ENCODE measurements at places on chromosomes 16 and 17.

DNA sequence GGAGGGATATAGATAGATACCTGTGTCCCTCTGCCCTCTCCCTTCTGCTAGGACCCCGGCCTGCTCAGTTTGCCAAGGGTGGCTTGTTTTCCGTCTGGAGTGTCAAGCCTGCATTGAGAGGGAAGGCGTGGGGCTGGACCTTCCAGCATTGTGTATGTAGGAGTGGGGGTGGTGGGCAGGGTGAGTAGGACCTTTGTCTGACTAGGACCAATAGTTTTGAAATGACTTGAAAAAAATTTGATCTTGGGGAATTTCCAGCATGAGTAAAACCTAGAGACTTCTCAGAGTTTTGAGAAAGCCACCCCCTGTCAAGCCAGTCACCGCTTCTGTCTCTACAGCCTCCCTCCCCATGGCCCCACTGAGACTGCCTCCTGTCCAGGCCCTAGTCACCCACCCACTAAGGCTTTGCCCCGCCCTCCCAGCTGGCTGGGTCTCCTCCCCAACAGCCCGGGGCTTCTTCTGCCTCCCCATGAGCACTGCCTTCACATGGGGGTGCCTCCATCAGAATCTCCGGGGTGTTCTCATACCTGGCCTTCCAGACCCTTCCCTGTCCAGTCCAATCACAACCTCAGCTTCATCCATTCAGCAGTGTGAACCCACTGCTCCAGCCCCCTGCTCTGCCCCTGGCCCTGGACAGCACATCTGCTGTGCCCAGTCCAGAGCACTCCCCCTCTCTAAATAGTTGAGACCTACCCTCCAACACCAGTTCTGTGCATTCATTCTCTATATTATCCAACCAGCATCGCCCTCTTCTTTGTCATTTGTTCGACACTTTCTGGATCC, 207.0 kb downstream of the MSI2 start:
- DNase-seq = peak; percentile 62

- DNase-seq = no peak
Measured at GRCh38 chr16:70689035-70689969, 3.4 kb upstream of the MTSS2 start.

GRCh38 chr17:8753976-8754440, 4.3 kb downstream of the SPDYE4 start:
- DNase-seq = no peak

- no peak for DNase-seq
Measured at GRCh38 chr17:82978765-82979349, 100.6 kb upstream of the METRNL start.

DNA sequence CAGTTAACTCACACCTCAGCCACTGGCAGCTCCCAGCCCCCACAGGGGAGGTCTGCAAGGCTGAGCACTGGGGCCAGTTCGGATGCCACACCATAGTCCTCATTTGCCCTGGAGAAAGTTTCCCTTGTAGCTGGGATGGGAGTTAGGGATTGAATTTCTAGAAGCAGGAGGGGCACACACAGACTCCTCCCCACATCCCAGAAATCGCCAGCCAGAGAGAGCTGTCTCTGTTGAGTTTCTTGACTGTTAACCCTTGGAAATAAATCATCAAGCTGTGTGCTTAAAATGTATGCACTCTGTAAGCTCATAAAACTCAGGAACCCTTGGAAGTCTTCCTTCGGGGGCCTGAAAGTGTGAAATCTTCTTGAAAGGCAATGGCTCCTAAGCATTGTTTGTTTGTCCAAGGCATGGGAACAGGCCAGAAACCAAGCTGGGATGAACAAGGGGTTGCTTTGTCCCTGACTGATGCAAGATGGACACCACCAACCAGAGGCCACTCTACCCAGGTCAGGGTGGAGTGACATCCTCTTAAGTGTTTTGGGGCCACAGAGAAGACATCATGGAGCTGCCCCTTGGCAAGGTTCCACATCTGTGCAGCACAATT, 394 bp upstream of the PRM3 start:
- DNase-seq = no peak

DNA sequence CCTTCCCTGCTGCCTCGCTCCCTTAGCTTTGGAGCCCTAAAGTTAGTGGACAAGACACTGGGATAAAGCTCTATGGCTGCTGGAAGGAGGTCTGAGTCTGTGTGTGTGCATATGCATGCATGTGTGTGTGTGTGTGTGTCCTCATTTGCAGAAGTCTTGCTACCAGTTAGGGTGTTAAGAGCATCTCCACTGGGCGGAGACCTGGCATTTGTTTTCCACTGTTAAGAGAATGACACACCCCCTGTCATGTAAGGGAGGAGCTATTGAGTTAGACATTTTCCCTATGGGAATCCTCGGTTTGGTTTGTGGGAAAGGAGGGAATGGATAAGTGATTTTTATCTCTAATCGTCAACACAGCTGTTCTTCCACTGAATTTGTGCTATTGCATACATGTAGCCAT, 24.8 kb upstream of the ARHGAP23 start:
- no peak for DNase-seq

- no peak for DNase-seq
Measured at GRCh38 chr16:54597222-54597621, 310.6 kb upstream of the IRX3 start.

GRCh38 chr17:1473170-1473569, 17.1 kb upstream of the CRK start:
- DNase-seq = no peak

- DNase-seq = no peak
Measured at GRCh38 chr16:67697422-67698185, 21.5 kb downstream of the GFOD2 start.

- DNase-seq = no peak
Measured at GRCh38 chr17:56777859-56778258, 55.9 kb downstream of the C17orf67 start.

DNA sequence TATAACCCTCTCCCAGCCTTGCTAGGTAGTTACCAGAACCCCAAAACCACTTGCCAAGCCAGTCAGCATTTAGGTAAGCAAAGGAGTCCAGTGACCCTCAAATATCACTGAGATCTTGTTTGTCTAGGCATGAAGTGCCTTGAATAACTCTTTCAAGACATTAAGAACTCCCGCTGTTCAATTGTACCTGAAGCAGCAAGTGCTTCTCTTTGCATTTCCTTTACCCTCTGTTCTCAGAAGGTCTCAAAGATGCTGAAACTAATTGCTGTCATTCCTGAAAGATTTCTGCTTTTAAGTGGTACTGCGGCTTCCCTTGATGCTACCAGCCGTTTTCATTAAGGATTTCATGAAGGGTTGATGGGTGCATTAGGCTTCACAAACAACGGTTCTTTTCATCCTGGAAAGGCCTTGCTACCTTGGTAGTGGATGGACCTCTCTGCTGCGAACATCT, 142.7 kb downstream of the PITPNC1 start:
- DNase-seq = no peak

- DNase-seq = no peak
Measured at GRCh38 chr17:82230609-82231311, 1.9 kb downstream of the SLC16A3 start.

GRCh38 chr16:886084-886543, 84.7 kb downstream of the LMF1 start:
- no peak for DNase-seq

DNA sequence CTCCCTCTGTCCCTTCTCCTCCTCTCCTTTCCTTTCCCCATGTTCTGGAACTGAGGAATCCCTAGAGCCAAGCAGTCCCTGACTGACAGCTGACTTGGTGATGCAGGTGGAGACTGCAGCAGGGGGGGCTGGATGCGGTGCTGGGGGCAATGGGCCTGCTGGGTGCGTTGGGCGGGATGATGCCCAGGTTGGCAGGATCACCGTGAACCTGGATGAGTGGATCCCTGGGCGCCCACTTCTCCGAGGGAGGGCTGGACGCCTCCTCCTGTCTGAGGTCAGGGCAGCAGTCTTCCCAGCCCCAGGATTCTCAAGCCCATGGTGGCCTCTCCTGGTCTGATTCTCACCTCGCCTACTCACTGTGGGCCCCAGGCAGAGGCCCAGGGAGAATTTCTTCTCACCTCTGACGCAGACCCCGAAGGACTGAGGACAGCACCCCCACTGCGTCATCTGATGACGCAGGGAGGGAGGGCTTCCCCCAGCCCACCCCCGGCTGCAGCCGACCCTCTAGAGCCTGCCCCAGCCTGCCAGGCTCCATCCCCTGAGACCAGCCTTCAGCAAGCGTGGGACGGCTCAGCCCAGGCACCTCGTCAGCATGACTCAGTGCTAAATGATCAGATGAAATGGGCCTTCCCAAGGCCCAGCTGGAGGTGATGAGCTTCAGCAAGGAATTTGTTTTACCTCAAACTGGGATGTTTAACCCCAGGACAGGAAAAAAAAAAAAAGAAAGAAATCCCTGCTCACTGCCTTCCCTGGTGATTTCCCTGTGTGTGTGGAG, 188.0 kb upstream of the TNRC6C start:
- no peak for DNase-seq

DNA sequence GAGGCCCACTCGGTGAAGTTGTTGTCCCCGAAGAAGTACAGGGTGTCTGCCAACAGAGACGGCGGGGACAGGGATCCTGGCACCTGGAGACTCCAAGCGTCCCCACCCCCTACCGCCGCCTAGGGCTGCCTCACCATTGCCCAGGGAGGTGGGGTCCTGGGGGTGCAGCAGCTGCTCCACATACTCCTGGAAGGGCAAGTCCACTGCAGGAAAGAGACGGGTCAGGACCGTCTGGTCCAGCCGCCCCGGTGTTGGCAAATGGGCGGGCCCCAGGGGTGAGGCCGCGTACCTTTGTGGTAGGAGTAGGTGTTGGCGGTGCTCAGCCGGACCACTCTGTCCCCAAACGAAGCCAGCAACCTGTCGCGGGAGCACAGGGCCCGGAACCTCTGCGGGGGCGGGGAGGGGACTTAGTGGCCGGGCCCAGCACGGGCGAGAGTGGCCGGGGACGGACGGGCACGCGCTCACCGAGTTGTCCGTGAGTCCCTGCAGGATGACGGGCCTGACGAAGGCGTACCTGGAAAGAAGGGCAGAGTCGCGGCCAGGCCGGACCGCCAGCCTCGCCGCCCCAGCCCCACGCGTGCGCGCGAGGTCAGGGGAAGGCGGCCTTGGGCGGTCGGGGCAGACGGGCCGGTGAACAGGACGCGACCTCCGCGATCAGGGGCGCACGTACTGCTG, 601 bp downstream of the JMJD8 start:
- no peak for DNase-seq

GRCh38 chr16:54655121-54655590, 275.5 kb upstream of the IRX5 start:
- DNase-seq = no peak

- DNase-seq = no peak
Measured at GRCh38 chr16:84370723-84371552, 2.6 kb downstream of the ATP2C2 start.

- DNase-seq = no peak
Measured at GRCh38 chr17:5871666-5872065, 198.5 kb upstream of the WSCD1 start.

DNA sequence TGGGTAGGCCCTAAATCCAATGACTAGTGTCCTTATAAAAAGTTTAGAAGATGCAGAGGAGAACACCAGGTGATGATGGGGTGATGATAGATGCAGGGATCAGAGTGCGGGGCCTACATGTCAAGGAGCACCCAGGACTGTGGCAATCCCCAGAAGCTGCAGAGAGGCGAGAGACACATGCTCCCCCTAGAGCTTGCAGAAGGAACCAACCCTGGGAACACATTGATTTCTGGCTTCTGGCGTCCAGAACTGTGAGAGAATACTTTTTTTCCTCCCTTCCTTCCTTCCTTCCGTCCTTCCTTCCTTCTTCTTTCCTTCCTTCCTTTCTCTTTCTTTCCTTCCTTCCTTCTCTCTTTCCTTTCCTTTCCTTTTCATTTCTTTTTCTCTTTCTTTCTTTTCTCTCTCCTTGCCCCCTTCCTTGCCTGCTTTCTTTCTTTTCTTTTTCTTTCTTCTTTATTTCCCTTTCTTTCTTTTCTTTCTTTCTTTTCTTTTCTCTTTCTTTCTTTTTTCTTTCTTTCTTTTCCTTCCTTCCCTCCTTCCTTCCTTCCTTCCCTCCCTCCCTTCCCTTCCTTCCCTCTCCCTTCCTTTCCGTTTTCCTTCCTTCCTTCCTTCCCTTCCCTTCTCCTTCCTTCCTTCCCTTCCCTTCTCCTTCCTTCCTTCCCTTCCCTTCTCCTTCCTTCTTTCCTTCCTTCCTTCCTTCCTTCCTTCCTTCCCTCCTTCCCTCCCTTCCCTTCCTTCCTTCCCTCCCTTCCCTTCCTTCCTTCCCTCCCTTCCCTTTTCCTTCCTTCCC, 134.3 kb downstream of the HAPSTR1 start:
- DNase-seq = no peak

- no peak for DNase-seq
Measured at GRCh38 chr17:75514919-75515495, 330 bp downstream of the CASKIN2 start.

DNA sequence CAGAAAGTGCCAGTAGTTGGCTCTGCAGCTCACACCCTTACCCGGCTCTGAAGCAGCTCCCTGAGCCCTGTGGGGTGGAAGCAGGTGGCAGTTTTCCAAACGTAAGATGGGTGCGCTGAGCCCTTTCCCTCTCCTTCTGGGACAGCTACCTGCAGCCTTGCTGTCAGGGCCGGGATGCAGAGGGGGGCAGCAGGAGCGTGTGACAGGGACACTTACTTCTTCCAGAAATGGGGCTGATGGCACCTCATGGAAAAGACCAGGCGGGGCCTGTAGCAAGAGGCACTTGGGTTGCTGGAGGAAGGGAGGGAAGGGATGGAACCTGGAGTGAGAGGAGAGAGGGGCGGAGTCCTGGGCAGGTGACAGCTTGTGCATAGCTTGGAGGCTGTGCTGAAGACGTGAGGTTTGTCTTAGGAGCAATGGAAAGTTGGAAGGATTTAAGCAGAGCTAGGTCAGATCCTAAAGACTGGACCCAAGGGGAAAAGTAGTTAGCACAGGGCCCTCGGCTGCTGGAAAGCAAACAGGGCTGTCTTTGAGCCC, 216.8 kb upstream of the RPL38 start:
- DNase-seq = no peak

All from stimulated activated CD4-positive, alpha-beta T cell treated with anti-CD3 and anti-CD28 coated beads, Interleukin-1b, Interleukin-23, amount 100 ng/mL, for 1 hour (primary cell).